Activated T-helper 1 cell treated with Interleukin-2 at 50 U/mL for 16 hours (primary cell): ENCODE measurements at places on chromosomes 7 and 10.

- DNase-seq: no peak
Measured at GRCh38 chr10:61905837-61906561, 4.5 kb downstream of the ARID5B start.

DNA sequence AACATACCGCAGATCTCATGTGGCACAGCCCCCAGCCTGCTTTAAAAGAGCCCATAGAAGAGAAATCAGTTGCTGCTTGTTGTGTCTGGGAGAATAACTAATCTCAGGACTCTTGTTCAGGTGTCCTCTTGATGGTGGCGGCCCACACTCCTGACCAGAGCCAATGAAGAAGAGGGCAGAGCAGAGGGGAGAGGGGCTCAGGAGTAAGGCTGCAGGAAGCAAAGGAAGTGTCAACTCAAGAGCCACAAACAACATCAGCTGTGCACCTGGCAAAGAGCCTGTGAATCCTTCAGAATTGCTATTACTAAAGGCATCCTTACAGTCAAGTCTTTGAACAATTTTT, 59.8 kb upstream of the PTN start:
- DNase-seq: no peak

- no peak for DNase-seq
Measured at GRCh38 chr7:92824901-92825480, 11.4 kb downstream of the CDK6 start.

- no peak for DNase-seq
Measured at GRCh38 chr10:109467551-109467950, 455.8 kb downstream of the XPNPEP1 start.

DNA sequence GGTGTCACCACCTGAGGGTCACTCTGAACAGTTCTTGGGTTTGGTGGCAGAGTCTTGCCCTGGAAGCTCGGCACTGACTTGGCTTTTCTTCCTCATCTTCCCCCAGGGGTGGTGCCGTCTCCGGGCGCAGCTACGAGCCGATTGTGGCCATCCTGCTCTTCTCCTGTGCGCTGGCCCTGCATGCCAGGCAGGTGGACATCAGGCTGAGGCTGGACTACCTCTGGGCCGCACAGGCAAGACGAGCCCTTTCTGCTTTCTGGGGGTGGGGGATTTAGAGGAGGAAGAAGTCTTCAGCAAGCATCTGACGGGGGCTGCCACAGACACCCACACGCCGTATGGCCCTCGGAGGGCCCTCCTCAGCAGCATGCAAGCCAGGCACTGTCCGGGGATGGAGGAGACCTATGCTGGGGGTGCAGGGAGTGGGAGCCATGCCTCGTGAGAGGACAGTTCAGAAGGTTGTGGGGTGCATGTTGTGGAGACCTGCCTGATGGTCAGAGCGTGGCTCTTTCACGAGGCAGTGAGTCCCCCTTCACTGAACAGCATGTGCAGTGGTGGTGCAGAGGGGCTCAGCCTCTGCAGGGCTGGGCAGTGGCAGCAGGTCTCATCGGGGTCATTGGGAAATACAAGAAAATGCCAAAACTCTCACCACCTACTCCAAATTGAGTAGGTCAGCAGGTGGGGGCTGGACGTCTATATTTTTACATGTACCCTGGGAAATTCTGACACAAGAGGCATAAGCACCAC, 112.4 kb downstream of the ADCY1 start:
- DNase-seq: no peak

- no peak for DNase-seq
Measured at GRCh38 chr7:24732646-24733413, 24.4 kb downstream of the GSDME start.

- DNase-seq: no peak
Measured at GRCh38 chr7:53062796-53063195, 27.4 kb downstream of the POM121L12 start.

GRCh38 chr10:35271086-35271858, 65.0 kb upstream of the CCNY start:
- DNase-seq: no peak

DNA sequence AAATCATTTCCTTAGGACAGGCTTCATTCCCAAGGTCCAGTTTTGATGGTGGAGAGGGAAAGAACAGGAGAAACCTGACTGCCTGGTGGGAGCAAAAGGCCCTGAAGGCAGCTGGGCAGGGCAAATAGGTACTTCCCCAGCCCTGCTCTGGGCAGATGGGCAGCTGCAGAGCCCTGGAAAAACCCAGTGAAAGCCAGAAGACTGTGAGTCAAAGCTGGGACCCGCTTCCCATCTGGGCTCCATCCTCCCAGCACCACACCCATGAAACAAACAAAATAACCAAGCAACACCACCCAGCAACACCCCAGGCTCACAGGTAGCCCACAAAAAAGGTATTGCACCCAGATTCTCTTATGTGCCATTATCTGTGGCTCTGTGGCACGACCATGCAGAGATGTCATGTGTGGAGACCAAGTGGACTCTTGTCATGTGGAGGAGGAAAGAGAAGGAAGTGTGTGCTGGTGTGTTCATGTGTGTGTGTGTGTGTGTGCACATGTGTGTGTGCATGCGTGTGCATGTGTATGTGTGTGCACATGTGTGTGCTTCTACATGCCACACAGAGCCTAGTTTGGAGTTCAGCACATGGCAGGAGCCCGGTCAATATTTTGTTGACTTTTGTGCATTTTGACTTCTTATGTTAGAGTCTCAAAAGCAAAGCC, 9.8 kb downstream of the CLRN3 start:
- DNase-seq: no peak

- DNase-seq: no peak
Measured at GRCh38 chr10:110395350-110396283, 90.9 kb upstream of the SMNDC1 start.

DNA sequence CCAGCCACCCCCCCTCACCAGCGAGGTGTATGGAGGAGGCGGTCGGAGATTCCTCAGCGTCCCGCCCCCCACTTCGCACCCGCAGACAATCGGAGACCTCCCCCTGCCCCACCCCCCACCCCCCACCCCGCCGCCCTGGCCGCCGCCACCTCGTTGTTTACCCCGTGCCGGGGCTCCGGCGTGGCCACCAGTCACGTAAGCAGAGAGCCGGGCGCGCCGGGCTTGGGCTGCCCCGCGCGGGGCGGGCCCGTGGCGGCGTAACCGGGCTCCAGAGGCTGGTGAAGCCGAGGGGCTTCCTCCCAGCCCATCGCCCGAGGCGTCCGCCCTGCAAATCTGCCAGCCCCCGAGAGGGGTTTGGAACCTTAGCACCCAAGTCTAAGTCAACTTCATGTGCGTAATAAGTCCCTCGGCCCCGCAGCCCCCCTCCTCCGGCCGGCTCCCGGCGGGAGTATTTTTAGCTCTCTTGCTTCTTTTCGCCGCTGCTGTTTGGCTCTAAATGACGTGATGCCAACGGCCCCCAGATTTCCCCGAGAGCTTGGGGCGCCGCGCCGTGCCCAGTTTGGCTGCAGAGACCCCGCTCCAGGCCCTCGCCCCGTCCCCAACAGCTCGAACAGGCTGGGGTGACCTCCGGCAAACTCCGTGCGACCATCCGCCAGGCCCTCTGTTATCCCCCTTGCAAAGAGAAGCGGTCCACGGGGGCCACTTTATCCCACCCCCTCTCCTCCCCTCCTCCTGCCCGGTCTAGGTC, 2.7 kb downstream of the MXI1 start:
- DNase-seq: peak; percentile 61

GRCh38 chr7:70069977-70070376, 471.7 kb downstream of the AUTS2 start:
- DNase-seq: no peak

GRCh38 chr7:102284891-102285539, 1.7 kb upstream of the SH2B2 start:
- DNase-seq: no peak

DNA sequence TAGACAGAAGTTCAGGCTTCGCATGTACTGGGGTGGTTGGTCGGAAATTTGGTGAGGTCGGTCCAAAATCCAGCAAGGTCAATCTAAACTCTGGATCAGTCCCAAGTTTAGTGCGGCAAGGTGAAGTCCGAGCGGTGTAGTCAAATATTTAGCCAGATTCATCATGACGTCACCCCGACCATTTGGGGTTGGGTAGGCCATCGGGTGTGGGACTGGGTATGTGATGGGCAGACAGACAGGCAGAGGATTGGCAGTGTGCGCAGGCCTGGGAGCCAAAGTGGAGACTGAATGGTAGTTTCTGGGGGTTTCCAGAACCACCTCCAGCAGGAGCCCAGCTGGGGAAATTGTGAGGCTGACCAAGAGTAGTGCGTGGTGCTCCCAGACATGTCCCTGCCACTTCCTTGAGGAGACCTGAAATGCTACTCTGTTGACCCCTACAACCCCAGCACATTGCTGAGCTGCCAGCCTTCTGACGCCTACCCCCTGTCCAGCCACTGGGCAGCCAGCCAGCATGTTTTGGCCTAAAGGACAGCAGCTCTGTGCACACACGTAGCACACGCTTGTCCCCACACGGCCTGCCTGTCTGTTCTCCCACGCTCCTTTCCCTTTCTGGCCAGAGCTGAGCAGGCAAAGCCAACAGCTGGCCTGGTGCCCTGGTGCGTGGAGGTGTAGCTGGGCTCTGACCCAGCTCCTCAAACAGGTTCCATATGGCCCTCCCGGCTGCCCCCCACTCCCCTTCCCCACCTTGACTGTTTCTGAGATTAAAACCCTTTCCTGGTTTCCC, 55.9 kb downstream of the FAM241B start:
- DNase-seq: no peak

GRCh38 chr7:29588900-29589696, 25.5 kb downstream of the PRR15 start:
- no peak for DNase-seq

DNA sequence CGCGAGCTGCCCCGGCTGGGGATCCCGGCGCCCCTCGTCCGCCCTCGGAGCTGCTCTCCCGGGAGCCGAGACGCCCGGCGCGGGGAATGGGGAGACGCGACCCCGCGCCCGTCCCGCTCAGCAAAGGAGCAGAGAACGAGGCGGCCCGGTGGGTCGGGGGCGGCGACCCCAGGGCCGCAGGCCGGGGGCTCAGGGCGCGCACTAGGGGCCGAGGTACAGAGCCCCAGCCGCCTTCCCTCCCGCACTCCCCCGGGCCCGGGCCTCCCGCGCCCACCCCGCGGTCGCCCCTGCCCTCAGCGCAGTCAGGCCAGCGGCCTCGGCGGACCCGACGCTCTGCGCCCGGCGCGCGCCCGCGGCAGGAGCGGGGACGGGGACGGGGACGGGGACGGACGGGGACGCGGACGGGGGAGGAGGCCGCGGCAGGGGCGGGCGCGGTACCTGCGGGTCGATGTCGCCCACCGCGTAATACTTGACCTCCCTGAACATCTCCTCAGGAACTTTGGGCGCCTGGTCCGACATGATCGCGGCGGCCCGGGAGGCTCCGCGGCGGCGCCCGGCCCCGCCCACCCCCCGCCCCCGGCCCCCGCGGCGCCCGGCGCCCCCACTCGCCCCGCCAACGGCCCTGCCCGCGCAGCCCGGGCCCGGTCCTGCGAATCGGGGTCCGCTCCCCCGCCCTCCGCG, 373 bp downstream of the PAXIP1 start:
- DNase-seq: no peak

DNA sequence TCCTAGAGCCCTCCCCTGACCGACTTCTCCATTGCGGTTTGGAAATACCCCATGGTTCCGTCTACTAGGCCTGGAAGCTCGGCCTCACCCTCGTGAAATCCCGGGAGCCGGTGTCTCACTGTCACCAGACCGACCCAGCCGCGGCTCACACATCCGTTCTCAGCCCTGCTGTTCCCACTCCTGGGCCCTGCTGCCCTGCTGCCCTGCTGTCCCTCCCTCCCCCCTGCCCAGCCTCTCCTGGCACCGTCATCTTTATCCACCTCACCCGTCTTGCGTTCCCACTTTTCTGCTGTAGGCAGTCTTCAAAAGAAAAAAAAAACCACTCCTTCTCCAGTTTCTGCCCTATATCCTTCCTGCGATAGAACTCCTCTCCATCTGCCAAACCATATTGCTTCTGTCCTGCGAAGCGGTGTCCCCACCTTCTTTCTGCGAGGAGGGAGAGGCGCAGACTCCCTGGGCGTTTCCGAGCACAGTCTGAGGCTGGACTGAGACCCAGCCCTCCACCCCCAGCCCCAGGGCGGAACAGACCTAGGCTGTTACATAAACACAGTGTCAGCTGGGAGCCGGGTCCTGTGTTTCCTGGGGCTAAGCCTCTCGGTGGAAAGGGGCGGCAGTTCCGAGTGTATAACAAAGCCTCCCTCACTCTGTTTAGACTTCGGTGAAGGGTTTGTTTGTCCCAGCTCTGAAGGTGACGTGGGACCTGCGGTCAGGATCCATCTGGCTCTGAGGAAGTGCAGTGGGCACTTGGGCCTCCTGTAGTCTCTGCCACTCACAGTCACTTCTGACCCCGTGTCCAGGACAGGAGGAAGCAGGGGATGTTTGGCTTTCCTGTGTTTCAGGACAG, 2.8 kb downstream of the AGAP3 start:
- no peak for DNase-seq

DNA sequence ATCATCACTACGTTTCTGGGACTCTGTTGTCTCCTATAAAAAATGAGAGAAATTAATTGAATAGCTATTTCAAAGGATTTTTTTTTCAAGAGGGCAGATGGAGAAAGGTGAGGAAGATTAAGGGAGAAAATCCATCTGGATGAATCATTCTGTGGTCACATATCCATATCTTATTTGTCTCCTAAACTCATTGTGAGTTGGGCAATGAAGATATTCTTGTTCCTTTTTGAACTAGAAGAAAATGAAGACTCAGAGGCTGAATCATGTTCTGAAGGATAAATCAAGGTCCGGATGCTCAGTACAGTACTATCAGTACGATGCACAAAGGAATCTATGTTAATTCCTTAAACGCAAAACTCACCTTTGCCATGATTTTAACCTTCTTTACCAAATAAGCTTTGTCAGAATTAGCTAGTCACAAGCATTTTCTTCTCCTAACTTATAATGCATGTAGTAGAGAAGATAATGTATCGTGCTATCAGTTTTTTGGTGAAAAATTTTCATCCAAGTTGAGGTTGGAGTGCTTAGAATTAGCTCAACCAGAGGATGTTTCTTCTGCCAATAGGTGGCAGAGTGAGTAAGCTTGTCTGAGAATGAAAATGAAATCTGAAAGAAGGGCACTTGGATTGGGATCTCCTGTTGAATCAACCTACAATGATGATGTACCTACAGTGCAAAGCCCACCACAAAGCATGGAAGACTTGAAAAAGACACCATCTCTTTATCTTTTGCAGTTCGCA, 446.9 kb downstream of the KIF20B start:
- DNase-seq: no peak

DNA sequence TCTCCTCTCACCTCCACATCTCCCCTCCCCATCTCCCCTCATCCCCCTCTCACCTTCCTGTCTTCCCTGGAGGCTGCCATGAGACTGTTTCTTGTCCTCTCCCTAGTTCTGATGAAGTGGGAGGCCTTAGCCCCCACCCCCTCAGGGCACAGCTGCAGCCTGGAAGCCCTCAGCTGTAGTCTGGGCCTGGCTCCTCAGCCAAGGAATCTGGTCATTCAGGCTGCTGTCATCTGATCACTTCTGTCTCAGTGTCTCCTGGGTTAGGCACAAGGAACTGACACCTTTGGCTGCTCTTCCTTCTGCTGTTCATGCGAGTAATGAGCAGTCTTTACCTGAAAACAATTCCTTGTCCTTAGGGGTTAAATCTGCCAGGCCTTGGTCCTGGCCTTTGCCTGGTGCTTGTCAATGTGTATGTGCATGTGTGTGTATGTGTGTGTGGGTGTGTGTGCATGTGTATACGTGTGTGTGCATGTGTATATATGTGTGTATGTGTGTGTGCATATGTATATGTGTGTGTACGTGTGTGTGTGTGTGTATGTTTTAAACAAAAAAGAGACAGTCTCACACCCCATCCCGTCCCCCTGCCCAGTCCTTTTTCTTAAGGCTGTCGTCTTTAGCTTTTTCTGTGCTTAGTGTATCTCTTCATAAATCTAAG, 153.5 kb upstream of the TMEM72 start:
- DNase-seq: no peak

GRCh38 chr10:103640436-103641181, 147.1 kb downstream of the NEURL1 start:
- DNase-seq: no peak

- DNase-seq: no peak
Measured at GRCh38 chr7:74518041-74518440, 64.3 kb downstream of the GTF2IRD1 start.
